ENCODE measurements at places on chromosomes 7 and 10.

DNA sequence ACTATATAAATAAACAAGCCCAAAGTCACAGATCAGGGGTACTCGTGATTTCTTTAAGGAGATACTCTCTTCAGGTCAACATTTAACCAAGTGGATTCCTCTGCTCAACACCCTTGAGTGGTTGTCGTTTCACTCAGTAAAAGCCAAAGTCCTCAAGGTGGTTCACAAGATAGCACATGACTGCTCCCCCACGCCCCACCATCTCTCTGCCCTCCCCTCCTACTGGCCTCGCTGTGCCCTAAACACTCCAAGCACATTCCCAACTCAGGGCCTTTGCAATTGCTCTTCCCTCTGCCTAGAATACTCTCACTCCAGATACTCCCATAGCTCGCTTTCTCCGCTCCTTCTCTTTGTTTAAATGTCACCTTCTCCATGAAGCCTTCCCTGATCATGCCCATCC is 72.1 kb upstream of the FHIP2A start:
- DNase-seq, result no peak

- no peak for DNase-seq
These were observed 13.6 kb downstream of the ANXA11 start for GRCh38 chr10:80191589-80192270.

DNA sequence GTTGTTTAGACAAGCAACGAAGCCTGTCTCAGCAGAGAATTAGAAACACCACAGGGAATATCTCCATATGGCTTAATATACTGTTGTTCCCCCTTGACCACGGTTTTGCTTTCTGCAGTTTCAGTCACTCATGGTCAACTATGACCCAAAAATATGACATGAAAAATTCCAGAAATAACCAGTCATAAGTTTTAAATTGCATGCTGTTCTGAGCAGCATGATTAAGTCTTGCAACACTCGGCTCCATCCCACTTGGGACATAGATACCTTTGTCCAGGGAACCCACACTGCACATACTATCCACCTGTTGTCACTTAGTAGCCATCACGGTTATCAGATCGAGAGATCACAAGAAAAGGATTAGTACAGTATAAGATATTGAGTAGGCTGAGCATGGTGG is 60.7 kb upstream of the FOXK1 start:
- no peak for DNase-seq

- DNase-seq, result no peak
These were observed 21.2 kb downstream of the ZNF680 start for GRCh38 chr7:64541438-64542359.

DNA sequence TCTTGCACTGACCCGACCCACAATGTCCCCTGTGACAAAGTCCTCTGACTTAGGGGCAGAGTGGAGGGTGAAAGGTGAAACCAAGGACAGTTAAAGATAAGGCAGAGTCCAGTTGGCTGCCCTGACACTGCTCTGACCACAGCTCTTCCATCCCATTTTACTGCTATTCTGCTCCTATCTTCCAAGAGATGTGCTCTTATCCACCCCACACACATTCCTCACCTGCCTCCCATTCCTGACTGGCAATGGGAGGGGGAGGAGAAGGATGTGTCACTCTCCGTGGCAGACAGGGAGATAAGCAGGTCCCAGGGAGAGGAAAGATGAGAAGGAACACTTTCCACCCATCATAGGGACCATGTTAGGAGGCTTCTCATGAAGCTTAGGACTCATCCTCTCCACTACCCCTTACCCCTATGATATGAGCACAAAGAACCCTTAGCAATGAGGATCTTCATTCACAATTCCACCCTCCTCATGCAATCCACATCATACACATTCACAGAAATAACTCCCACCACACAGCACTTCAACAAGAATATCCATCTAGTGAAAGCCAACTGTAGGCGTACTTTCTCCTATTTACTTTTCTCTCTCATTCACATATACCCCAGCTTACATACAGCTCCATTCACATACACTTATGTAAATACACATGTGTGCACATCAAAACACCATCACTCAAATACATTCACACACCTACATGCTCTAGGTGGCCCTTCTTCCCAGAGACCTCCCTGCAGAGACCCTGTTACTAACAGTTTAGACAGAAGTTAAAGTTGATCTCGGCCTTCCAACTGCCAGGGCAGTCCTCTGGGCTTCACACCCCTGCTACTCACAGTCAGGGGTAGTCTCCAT is 6.6 kb downstream of the SYNPO2L start:
- no peak for DNase-seq

GRCh38 chr10:78529262-78529661 is 495.6 kb downstream of the RPS24 start:
- no peak for DNase-seq

- DNase-seq, result no peak
These were observed 688 bp downstream of the ORAI2 start for GRCh38 chr7:102434039-102434486.

GRCh38 chr7:42453931-42454361 is 216.9 kb upstream of the GLI3 start:
- no peak for DNase-seq

DNA sequence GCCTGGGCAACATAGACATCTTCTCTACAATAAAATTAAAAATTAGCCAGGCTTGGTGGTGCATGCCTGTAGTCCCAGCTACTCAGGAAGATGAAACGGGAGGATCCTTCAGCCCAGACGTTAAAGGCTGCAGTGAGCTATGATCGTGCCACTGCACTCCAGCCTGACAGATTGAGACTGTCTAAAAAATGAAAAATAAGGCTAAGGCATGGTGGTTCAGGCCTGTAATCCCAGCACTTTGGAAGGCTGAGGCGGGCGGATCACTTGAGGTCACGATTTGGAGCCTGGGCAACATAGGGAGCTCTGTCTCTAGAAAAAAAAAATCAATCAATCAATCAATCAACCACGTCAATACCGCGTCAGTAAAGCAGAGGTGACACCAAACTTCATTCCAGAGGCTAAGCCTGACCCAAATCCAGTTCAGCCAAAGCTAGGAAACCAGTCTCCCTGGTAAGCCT is 31.1 kb downstream of the MRPS24 start:
- no peak for DNase-seq

DNA sequence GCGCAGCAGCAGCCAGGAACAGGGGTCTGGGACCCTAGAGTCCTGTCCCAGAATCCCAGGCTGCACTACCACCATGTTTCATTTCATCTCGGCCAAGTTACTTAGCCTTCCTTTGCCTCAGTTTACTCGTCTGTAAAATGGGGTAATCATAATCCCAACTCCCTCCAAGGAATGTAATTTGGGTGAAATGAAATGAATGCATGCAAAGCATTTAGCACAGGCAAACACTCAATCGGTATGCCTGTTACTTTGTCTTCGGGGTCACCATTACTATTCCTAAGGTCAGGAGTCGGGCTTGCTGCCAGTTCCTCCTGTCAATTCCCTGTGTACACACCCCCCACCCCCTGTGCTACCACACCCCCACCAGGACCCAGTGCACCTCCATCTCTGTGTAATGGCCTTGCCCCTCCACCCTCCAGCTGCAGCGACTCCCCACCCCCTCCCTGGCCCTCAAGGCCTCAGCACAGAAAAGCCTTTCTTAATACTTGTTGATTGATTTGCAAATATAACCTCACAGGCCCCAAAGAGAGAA is 1.7 kb downstream of the TNS3 start:
- no peak for DNase-seq

GRCh38 chr10:35251373-35252100 is 84.8 kb upstream of the CCNY start:
- DNase-seq, result no peak

GRCh38 chr10:127872871-127873600 is 19.7 kb downstream of the CLRN3 start:
- DNase-seq, result no peak
